DMS53 (cell line): ENCODE measurements at places on chromosomes 5 and 9.

DNA sequence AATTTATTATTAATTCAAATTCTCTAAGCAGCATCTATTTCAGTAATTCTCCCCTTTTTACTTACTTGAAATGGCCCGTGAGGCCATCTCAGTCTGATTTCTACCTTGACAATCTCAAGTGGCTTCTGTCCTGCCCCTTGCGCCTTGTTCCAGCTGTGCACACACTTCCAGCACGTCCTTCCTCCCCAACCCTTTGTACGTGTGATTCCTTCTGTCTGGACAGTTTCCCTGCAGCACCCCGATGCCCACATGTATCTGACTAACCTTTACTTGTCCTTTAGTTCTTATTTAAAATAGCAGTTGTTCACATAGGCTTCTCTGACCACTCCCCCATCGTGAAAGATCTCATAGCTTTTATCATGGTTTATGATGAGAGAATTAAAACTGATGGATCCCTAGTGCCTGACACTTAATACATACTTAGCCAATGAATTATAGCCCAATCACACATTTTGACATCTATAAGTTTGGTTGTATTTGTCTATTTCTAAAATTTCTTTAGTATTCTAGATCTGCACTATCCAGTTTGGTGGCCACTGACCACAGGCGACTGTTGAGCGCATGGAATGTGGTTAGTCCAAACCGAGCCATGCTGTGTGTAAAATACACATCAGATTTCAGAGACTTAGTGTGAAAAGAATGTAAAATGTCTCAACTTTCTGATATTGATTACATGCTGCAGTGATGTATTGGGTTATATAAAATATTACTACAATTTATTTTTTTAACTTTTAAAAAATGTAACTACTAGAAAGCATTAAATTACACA lies 14.3 kb downstream of the ZBTB34 start:
- DNase-seq: peak; percentile 76

DNA sequence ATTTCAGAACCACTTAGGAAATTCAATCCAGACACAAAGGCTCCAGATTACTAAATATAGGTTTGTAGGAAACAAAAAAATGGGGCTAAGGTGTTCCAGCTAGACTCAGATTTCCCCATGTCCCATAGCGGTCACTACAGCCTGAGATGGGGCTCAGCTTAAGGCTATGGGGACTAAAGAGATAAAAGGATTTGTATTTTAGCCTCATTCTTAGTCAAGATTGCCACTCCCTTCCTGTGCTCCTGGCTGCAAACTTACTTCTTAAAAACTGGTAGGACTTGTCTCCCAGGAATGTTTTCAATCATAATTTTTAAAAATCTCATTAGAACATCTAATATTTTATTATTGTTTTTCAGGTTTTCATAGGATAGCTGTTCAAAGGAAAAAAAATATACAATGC lies 253.8 kb upstream of the DAB2 start:
- no peak for DNase-seq

DNA sequence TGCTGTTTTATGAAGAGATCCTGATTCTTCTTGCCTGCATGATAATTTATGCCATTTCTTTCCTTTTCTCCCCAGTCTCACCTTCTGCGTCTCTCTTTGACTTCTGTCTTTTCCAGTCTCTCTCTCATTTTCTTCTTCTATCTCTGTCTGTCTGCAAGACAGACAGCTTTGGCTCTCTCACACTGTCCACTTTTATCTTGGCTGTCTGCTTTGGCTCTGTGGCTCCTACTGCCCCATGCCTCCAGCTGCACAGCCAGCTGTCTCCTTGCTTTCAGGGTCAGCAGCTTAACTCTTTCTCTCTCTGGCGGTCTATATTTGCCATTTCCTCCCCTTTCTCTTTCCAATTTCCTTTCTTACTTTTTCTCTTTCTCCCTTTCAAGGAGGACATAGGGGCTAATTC lies 971.1 kb upstream of the COX7C start:
- no peak for DNase-seq

DNA sequence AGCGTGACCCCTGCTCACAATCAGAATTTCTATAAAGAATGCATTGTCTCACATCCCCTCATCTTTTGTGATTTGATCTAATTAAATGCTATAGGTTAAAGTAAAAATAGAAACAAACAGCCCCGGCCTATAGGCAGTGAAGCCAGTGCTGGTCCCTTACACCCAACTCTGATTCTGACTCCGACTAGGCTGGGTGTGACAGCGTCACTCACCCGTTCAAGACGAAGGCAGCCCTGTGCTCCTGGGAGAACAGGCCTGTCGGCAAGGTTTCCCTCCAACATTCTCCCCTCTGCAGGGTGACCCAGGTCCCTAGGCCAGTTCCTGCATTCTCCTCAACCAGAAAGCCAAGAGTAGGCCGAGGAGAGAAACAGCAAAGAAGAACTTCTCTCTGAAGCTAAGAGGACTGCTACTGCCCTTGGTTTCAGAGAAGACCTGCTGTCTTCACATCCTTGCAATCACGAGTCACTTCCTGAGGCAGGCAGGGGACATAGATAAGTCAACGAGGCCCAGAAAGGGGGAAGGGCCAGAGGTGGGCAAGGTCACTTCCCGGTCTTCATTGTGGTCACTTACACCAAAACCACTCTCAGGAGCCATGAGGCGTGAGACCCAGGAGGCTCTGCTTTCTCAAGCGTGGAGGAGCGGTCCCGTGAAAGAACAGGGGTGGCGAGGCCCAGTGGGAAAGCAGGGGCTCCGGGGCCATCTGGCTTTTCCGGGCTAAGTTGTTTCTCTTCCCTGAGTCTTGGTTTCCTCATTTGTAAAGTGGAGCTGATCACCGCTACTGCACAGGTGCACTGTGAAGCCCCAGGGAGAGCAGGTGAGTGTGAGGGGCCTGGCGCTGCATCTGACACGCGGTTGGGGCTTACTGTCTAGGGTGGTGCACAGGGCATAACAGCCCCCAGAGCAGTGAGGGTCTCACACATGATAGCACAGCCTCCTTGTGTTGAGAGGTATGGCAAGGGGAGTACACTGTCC lies 200.8 kb downstream of the CRB2 start:
- DNase-seq: no peak

DNA sequence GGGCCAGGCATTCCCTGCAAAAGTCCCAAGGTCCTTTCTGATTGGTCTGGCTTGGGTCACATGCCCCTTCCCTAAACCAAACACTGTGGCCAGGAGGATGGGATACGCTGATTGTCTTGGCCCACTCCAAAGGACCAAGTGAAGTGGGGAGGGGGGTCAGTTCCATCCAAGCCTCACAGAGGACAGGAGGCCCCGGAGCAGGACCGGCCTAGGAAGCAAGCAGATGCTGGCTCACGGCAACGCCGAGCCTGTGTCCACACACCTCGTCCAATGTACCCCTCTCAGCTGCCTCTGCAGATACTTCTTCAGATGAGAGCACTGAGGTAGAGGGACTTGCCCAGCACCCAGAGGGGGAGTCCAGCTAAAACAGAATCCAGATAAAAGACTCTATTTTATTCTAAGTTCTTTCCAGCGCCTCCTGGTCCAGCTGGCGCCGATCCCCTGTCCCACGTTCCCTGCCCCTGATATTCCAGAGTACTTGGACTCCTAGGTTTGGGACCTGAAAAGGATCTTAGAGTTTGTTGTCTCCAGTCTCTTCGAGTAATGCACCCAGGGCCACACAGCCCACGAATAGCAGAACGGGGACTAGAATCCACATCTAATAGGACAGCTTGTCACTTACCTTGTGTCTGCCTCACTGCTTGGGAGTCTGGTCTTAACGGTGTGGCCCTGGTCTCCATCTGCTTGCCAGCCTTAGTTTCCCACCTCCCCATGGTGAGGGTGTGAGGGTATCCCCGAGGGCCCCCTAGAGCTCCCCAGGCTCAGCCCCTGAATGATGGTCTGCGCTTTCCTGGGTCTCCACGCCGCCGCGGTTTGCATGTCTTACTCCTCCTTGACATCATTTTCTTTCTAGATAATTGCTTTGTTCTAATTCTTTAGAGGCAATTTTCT lies 72.4 kb upstream of the UNC5A start:
- DNase-seq: no peak

DNA sequence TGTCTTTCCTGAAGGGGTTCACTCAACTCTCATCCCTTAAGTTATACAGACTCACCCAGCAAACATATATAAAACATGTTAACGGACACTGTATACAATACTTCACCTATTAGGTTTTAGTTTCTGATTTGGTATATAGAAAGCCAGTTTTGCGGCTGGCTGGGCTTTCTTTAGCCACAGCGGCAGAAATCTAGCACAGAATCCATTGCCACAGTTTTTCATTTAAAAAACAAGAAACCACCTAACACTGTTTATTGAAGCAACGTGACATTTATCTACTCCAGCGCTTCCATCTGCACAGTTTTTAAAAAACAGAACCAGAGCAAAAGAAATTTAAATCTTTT lies 67.3 kb downstream of the SNX30 start:
- DNase-seq: no peak

- DNase-seq: no peak
Observed at GRCh38 chr5:80191991-80192398, 63.9 kb downstream of the SERINC5 start.

- DNase-seq: no peak
Observed at GRCh38 chr5:66932457-66932856, 264.1 kb downstream of the CD180 start.

DNA sequence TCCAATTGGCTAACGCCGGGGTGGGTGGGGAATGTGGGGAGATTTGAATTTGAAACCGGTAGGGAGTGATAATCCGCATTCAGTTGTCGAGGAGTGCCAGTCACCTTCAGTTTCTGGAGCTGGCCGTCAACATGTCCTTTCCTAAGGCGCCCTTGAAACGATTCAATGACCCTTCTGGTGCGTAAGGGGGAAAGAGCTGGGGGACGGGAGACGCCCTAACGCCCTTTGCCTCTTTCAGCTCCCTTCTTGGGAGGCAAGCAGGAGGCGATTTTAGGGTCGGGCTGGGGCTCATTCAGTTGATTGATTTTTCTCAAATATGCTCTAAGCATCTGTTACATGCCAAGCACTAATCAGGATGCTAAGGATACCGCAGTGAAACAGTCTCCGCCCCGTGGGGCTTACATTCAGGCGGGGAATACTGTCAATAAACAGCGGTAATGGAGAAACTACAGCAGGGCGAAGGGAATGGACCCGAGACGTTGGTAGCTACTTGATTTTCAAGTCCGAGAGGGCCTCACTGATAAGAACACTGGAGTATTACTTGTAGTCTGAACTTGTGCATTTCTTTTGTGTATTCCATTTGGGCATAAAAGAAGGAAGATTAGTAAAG lies at the start of gene HMMR:
Gene HMMR, plus strand, starts transcription at position 71 of the 610 bp plus-strand sequence. Its CDS starts 61 bp downstream, at position 132.
- DNase-seq: peak; percentile 85

DNA sequence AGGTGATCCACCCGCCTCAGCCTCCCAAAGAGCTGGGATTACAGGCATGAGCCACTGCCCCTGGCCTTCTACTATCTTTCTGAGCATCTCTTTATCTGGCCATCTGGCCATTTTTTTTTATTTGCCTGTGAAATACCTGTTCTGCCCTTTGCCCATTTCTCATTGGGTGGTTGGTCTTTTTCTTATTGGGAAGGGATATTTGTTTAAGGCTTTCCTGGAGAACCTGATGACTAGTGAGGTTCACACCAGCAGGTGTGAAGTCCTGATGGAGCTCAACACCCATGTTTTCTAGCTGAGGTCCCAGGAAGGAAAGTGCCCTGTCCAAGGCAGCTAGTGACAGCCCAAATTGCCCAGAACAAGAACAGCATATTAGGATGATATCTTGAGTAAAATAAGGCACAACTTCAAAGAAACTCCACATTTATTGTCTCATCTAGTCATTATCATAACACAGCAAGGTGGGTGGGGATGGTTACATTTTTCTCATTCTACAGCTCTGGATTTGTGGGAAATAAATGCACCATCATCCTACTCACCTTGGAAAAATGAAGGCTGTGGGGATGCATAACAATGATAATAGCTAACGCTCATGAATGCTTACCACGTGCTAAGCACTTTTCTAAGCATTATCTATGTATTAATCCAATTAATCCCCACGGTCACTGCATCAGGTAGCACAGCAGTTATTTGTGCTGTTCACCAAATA lies 20.3 kb downstream of the SLC36A3 start:
- peak; percentile 64 for DNase-seq

- DNase-seq: no peak
Observed at GRCh38 chr9:88748566-88749261, 213.7 kb downstream of the NXNL2 start.

DNA sequence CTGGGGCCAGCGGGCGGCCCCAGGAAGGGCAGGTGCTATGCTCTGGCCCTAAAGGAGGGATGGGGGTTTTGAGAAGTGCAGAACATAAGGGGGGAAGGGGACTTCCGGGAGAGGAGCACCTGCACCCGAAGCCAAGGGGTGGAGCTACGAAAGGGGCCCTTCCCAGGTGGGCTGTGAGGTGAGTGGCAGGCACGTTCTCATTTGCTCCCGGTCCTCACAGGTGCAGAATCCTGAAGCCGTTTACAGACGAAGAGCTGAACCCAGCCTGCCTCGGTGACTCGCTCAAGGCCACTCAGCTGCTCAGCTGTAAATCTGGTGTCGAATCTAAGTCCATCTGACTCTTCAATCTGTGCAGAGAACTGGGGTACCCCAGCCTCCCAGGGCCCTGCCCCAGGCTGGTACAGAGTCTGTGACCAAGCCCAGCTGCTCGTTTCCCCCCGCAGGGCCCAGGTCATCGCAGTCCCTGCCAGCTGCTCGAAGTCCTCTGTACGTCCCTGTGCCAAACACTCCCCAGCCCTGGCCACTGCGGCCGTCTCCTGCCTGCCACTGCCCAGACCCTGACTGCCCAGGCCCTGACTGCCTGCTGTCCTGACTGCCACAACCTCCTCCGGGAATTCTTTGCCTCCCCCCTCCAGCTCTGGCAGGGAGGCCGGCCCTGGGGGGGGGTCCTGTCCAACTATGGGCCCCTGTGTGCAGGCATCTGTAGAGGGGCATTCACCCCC lies 53.8 kb upstream of the RXRA start:
- DNase-seq: no peak

DNA sequence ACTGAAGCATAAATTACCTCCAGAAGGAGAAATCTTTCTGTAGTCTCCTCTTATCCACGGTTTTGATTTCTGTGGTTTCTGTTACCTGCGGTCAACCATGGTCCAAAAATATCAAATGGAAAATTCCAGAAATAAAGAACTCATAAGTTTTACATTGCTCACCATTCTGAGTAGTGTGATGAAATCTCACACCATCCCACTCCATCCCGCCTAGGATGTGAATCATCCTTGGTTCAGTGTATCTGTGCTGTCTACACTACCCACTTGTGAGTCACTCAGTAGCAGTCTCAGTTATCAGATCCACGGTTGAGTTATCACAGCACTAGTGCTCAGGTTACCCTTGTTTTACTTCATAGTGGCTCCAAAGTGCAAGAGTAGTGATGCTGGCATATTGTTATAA lies 371.2 kb downstream of the NFIB start:
- peak; percentile 57 for DNase-seq

GRCh38 chr9:113317777-113318176 lies 14.6 kb upstream of the RNF183 start:
- no peak for DNase-seq

GRCh38 chr5:73229271-73229670 lies 56.3 kb downstream of the TMEM174 start:
- peak; percentile 56 for DNase-seq

GRCh38 chr5:141683596-141684141 lies 1.6 kb upstream of the ARAP3 start:
- peak; percentile 19 for DNase-seq

DNA sequence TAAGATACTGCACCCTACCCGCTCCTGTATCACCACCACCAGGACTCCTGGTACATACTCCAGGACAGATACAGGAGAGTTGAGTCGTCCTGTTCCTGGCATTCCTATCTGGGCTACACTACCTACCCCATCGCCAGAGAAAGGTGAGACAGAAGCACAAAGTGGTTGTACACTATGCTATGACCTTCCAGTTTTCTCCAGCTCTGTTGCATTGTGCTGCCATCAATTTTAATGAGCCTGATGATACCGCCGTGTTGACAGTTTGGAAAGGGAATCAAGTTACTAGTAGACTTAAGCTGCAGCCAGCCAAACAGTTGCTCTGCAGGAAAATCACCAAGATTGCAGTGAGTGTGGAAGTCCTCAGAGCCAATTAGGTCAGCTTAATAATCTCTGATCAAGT lies 35.2 kb downstream of the ANP32B start:
- no peak for DNase-seq
